ENCODE measurements at places on chromosomes 7 and 10. TPM values are rescaled to one million over a fixed set of nuclear protein-coding genes. Genes with fewer than 3 reads are reported as not detected.

GRCh38 chr7:73618538-73618937 lies 5.8 kb downstream of the MLXIPL start:
- DNase-seq: no peak

GRCh38 chr10:33258967-33259366 lies 75.5 kb downstream of the NRP1 start:
- peak; percentile 73 for DNase-seq

GRCh38 chr7:123641901-123642300 lies 13.8 kb upstream of the LMOD2 start:
- DNase-seq: no peak

- DNase-seq: no peak
Observed at GRCh38 chr10:8325024-8325980, 270.8 kb downstream of the GATA3 start.

Gene MYL10
- not detected for total RNA-seq

GRCh38 chr10:110868981-110869380 lies 2.7 kb upstream of the PDCD4 start:
- no peak for DNase-seq

- DNase-seq: peak; percentile 95
Observed at GRCh38 chr10:13707156-13707881, 120.6 kb downstream of the PRPF18 start.

- DNase-seq: no peak
Observed at GRCh38 chr10:76459016-76459730, 1027.7 kb downstream of the LRMDA start.

Gene CTTNBP2
- 11.3 TPM for total RNA-seq

DNA sequence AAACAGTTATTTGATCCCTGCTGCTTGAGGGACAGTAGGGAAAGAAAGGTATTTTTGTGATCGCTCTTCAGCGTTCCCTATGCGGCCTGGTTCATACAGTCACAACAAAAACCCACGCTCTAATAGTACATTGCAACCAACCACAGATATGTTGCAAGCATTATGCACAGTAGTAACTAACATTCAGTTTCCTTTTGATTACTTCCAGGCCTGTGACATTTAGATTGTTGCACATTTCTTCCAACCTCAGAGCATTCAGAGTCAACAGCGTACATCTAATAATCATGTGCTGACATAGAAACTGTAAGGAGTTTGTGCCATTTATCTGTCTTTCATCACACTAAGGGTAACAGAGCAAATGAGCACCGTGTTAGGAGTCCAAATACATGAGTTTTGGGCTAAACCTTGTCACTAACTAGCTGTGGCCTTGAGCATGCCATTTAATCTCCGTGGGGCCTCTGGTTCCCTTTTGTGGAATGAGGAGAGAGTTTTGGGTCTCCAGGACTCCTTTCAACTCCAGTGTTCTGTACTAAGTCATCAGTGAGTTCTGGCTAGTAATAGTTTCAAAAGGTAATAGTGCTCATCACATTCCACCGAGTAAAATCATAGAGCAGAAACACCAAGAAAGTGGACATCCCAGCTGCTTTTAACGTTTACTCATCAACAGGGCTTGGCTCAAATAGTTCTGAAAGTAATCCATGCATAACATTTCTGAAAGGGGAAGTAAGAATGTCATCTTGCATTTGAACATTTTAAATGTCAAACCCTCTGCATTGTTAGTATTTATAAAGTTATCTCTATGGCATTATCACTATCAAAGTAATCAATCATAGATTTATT lies 99.0 kb upstream of the FZD1 start:
- peak; percentile 88 for DNase-seq

Gene LRIT1
- total RNA-seq: not detected

GRCh38 chr10:88926566-88927415 lies 25.8 kb downstream of the ACTA2 start:
- peak; percentile 96 for DNase-seq

- no peak for DNase-seq
Observed at GRCh38 chr7:108367946-108368345, 88.3 kb downstream of the NRCAM start.

Gene GRID1
- total RNA-seq: not detected

DNA sequence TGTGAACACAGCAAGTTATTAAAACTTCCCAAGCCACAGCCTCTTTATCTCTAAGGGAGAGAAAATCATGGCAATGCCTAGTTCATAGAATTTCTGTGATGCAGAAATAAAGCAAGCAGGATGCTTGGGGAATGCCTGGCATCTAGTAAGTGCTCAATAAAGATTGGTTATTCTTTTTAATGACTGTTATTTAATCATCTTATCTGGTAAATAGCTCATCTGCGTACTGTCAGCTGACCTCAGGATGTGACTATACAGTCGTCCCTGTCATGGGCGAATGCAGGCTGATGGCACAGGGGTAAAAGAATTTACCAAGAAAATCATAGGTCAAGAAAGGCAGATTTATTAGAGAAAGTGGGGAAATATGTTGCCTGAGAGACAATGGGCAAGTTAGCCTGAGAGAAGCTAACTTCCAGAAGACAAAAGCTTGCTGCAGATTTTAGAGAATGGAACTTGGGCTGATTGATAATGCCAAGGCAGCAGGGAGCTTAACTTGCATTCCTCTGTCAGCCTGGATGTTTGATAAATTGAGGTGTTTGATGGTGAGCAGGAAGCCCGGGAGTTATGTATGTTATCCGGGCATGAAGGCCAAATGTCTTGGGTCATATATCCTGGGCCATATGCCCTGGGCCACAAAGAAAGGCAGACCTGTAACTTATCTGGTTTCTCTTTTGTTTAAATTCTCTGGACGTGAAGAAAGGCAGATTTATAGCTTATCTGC lies 126.0 kb downstream of the KCNMA1 start:
- no peak for DNase-seq

- peak; percentile 20 for DNase-seq
Observed at GRCh38 chr10:123974406-123974805, 82.8 kb upstream of the CPXM2 start.

DNA sequence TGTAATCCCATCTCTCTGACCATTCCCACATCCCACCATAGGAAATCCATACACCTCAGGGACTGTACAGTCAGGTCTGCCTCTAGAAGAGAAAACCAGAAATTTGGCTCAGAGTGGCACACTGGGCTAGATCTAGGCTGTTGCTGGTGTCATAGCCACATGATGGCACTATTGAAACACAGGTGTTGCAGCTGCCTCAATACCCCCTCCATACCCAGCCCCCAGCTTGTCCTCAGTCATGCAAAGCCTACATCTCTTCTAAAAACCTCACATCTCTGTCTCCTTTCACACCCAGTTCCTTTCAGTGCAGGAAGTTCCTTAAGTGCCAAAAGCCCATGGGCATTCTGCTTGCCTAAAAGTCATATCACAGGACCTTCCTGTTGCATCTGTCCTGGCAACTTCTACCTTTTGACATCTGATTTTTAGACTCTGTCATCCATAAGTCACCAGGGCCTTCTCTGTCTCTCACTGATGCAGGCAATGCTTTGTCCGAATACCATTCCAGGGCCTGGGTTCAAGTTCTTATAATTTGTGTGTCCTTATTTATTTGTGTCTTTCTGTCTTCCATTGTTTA lies 27.0 kb upstream of the HIBADH start:
- DNase-seq: peak; percentile 31

GRCh38 chr7:114026486-114027089 lies 107.8 kb upstream of the PPP1R3A start:
- DNase-seq: peak; percentile 52

Gene CRYGN
- not detected for total RNA-seq

DNA sequence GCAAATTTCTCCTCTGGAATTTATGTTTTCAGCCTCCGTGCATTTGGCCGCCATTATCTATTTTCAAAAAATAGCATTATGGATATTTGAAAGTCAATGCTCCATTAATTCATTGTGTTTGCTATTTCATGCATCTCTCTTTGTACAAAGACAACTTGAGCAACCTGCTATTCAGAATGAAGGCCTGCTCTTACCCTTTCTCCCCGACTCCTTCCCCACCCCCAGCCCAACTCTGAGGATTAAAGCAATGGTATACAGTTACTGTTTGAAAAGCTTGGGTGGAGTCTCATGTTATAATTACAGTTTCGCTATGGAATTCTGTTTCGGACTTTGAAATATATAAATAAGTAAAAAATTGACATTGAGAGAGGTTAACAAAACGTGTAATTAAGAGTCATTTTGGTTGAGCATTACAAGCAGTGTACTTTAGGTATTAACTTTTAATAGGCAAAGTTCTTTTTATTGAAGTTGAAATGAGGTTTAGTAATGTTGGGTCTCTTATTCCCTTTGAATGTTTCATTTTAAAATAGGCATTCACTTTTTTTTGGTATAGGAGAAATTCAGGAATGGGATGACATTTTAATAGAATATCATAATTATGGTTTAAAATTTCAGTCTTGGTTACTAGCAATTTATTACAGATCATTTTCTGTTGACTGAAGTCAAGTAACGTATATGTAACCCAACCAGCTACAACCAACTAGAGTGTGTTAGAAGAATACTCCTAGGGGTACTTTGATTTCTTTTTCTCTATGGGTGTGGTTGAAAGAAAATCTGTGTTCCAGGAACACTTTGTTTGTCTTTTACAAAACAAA lies 93.1 kb downstream of the ARID5B start:
- no peak for DNase-seq

GRCh38 chr10:51117794-51118193 lies 43.5 kb downstream of the PRKG1 start:
- peak; percentile 70 for DNase-seq

Gene SLC26A5
- total RNA-seq: not detected

Gene PMS2
- 16.9 TPM for total RNA-seq

Gene SPDYE16
- total RNA-seq: not detected

DNA sequence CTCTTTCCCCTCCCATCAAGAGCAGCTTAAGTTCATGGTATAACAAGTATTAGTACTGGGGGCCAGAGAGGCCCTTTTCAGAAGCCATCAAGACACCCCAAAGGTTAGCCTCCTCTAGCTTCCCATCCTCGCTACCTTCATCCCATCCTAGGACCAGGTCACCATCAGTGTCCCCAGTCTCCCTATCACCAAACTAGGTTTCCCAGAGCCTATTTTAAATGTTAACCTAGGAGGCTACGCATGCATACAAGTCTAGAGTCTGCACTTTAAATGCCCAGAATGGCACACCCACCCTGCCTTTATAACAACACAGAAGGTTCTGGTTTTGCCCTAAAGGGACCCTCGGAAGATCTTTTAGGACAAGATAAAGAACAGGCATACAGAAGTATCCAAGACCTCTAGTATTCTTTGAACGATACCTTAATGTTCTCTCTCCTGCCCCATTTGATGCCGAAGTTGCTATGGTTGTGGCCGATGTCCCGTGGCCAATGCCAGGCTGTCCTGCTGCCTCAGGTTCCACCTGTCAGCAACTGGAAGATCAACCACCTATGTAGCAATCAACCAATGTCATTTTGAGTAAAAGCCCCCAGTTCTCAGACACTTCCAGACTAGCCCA lies 2.2 kb downstream of the GPRIN2 start:
- no peak for DNase-seq

DNA sequence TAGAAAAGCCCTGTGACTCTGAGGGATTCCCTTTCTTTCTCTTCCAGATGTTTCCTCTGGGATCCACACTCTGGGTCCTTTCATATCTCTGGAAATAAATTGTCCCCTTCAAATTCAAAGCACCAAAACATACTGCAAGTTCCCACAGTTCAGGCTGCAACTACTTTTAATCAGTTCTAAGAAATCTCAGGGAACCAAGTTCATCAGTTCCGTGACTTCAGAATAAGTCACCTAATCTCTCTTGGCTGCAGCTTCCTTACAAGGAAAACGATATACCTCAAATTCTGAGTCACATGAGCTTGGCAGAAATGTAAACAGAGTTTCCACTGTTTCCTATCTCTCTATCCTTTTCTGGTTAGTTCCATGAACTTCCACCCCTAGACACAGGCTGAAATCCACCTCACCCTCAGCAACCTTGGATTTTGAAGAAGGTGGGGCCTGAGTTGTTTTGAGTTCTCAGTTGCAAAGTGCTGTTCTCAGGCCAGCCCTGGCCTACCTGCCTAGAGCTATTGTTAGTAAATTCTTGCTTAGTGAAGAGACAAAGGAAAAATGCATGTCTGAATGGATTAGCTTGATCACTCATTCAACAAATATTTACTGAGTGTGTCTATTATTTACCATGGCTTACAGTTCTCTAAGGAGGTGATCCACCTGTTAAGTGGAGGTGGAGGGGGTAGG lies 59.3 kb upstream of the IL6 start:
- DNase-seq: peak; percentile 95

Gene ELOVL3
- 0.28 TPM for total RNA-seq

GRCh38 chr10:86310702-86311101 lies 55.9 kb downstream of the GRID1 start:
- DNase-seq: no peak

DNA sequence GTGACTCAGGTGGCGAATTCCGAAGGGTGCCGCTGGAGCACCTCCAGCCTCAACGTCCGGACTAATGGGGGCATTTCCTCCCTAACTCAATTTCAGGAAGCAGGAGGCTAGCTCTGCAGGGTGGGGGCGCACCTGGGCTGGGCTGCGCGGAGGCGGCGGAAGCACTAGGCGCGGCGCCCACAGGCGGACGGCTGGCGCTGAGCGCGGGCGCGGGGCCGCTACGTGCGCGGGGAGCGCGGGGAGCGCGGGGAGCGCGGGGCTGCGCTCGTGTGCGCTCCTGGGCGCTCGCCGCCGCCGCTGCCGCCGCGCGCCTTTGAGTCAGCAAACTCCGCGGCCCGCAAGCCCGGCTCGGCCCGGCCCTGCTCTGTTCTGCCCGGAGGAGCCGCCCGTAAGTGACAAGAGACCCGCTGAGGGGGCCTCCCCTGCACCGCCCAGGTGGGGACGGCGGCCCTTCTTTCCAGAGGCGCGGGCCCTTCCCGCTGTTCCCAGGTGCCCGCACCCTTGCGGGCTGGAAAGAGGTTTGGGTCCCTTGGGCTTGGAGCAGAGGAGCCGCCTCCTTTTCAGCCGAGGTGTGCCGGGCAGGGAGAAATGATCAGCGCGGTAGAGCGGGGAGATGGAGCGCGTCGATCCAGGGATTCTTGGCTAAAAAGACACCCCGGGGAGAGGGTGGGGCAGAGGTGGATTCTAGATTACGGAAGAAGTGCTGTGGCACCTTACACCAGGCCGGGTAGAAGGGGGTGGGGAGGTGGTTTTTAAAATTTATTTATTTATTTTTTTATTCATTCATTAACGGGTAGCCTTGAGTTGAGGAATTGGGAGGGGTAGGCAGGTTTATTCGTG lies at the start of gene SNX10:
Gene SNX10 (plus strand): TSS at position 164 of the 840 bp plus-strand sequence. CDS start 54,581 bp downstream, outside the sequence.
- no peak for DNase-seq

Gene OLAH
- under 0.01 TPM for total RNA-seq
